CD4-positive, alpha-beta T cell treated with Interferon gamma for 1 hour (primary cell): ENCODE measurements at places on chromosomes 2 and 18.

DNA sequence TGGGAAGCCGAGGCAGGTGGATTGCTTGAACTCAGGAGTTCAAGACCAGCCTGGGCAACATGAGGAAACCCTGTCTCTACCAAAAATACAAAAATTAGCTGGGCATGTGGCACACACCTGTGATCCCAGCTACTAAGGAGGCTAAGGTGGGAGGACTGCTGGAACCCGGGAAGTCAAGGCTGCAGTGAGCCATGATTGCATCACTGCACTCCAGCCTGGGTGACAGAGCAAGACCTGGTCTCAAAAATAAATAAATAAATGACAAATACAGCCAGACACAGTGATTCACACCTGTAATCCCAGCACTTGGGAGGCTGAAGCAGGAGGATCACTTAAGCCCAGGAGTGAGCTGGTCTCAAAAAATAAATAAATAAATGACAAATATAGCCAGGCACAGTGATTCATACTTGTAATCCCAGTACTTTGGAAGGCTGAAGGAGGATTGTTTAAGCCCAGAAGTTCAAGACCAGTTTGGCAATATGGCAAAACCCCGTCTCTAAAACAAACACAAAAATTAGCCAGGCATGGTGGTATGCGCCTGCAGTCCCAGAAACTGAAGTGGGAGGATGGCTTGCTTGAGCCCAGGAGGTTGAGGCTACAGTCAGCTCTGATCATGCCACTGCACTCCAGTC, 6.2 kb downstream of the KANSL3 start:
- DNase-seq, result no peak

- DNase-seq, result no peak
These were observed 151.8 kb upstream of the KCTD1 start for GRCh38 chr18:26700201-26700600.

DNA sequence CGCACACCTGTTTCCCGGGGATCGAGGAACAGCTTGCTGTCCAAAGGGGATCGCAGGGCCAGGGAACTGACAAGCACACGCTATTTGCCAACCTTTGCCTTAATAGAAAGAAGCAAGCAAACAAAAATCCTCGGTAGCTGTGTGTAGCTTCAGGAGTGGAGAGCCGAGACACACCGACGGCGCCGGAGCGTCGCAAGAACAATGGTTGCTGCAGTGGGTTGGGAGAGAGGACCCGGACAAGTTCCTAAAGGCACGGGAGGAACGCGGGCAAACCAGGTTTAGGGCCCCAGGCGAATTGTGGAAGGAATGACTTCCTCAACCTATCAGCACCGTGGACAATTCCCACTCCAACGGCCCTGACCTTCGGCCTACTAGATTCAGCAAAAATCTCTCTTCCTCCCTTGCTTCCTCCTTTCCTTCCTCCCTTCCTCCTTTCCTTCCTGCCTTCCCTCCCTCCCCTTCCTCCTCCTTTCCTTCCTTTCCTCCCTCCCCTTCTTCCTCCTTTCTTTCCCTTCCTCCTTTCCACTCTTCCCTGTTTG, 4.9 kb upstream of the NEUROD1 start:
- DNase-seq, result no peak

- no peak for DNase-seq
These were observed 584.5 kb upstream of the LRRTM1 start for GRCh38 chr2:80889009-80889408.

- no peak for DNase-seq
These were observed 203.7 kb downstream of the HDAC4 start for GRCh38 chr2:239197146-239197545.

DNA sequence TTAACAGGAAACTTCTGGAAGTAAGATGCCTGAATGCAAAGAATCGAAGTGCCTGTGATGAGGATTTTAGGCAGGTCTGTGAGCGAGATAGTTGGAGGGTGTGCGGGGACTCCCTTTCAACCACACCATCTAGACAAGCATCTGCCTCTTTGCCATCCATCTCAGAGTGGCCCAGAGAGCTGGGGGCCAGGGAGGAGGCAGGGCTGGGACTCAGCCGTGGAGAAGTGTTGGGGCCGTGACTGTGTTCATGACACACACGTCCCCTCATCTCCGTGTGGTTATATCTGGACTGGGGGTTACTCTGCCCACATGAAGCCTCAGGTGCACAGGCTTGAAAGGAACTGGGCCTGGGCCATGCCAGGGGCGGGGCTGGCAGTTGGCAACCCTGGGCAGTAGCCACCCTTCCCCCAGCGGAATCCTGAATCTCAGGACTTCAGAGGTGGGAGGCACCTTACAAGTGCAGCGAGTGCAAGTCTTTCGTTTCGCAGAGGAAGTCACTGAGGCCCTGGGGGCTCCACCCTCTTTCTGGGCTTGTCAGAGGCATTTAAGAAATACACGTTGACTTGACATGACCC, 112.5 kb downstream of the SLC4A3 start:
- no peak for DNase-seq

DNA sequence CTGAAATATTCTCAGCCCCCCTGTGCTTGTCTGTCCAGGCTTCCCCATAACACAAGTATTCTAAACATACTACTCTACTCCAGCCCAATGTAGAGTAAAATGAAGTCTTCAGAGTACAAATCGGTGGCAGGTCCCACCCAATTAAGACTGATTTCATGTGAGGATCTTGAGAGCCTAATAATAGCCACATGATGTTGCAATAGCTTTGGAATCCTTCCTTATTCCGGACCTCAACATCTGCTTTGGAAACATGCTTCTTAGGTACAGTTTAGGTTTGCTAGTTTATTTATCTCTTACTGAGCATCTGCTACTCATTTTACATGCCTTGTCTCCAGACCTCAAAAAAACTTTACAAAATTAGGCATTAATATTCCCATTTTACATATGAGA, 207.3 kb upstream of the RAB6C start:
- DNase-seq, result no peak

- no peak for DNase-seq
These were observed 108.5 kb downstream of the STK39 start for GRCh38 chr2:168138901-168139300.

GRCh38 chr18:27042177-27042576, 142.9 kb downstream of the CHST9 start:
- no peak for DNase-seq

GRCh38 chr2:152175368-152176112, at the start of gene STAM2:
Gene STAM2 (minus strand): TSS chr2:152175763. CDS start chr2:152175642, 121 bp downstream.
- DNase-seq, result peak; percentile 90

GRCh38 chr2:99754210-99754609, 264.4 kb upstream of the REV1 start:
- no peak for DNase-seq

DNA sequence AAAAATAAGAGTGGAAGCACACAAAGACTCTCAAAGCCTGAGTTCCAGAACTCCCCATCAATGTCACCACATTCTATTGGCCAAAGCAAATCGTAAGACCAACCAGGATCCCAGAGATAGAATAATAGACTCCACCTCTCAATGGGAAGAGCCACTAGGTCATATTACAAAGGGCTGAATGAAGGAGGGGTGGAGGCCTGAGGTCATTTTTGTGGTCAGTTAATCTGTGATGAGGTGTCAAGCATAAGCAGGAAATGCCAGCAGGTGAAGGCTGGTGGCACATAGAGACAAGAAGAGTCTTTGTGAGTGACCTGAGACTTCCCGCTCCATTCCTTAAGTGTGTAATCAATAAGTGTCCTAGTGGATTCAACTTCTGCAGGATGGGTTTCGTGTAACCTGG, 144.3 kb downstream of the TFCP2L1 start:
- DNase-seq, result no peak

DNA sequence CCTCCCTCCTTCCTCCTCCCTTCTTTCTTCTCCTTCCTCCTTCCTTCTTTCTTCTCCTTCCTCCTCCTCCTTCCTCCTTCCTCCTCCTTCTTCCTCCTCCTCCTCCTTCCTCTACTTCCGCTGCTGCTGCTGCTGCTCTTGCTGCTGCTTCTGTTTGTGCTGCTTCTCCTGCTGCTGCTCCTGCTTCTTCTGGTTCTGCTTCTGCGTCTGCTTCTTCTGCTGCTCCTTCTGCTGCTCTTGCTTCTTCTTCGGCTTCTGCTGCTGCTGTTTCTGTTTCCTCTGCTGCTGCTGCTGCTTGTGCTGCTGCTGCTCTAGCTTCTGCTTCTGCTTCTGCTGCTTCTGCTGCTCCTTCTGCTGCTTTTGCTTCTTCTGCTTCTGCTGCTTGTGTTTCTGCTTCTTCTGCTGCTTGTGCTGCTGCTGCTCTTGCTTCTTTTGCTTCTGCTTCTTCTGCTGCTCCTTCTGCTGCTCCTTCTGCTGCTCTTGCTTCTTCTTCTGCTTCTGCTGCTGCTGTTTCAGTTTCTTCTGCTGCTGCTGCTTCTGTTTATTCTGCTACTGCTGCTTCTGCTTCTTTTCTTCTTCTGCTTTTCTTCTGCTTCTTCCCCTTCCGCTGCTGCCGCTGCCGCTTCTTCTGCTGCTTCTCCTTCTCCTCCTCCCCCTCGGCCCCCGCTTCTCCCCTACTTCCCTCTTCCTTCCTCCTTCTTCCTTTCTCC, 8.6 kb downstream of the SNRNP27 start:
- DNase-seq, result peak; percentile 57

- no peak for DNase-seq
These were observed 69.9 kb upstream of the FAM136A start for GRCh38 chr2:70371753-70372152.

GRCh38 chr2:175030380-175031271, 25.4 kb upstream of the CHN1 start:
- no peak for DNase-seq

DNA sequence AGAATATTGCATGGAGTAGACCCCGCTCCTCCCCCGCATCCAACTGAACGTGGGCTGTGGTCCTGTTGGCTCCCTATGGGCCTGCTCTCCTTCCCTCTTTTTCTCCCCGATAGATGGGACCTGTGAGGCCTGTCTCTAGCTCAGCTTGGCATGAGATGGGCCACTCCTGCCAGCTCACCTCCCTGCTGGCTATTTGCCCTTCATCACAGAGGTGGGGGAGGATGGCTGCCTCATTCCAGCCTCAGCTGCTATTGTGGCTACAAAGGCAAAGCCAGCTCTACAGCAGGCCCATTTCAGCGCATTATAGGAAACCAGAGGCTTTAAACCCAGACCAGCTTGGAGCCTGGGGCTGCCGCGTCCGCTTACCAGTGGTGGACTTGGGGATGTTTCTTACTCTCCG, 313.9 kb downstream of the GBX2 start:
- no peak for DNase-seq

- no peak for DNase-seq
These were observed 11.1 kb downstream of the PROC start for GRCh38 chr2:127429291-127429690.

GRCh38 chr2:42931818-42932195, 139.4 kb upstream of the HAAO start:
- DNase-seq, result no peak

GRCh38 chr2:152355409-152355831, 20.4 kb downstream of the FMNL2 start:
- no peak for DNase-seq

DNA sequence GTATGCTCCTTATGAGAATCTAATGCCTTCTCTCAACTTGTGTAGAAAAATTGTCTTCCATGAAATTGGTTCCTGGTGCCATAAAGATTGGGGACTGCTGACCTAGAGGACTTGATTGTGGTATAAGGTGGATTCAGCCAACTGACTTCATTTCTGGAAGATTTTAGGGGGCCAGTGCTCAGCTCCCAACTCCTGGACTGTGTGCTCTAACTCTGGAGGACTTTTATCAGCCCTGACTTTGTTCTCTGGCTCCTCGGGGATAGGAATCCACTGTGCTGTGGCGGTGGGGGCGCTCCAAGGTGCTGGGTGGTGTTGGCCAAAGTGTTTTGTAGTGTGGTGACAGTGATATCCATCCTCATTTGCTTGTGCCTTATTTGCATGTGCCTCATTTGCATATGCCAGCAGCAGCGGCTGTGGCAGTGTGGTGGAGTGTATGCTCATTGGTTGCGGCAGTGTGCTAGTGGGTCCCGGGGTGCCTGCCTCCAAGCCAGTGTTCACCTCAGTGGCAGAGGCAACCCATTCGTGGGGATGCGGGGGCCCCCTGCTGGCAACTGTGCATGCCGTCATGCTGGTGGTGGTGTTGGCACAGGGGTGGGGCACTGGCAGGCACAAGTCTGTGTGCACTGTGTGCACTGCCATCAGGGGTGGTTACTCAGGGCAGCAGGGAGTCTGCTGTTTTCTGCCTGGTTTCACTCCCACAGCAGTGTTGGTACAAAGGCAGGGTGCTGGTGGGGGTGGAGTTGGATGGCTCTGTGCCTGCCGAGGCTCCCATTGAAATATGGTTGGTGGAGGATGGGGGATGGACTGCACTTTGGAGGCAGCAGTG, 19.6 kb downstream of the EHBP1 start:
- peak; percentile 11 for DNase-seq

- no peak for DNase-seq
These were observed 193.5 kb downstream of the MCFD2 start for GRCh38 chr2:46722142-46722541.
